ENCODE measurements at places on chromosomes 11 and 22.

GRCh38 chr11:66183494-66184048 lies 84.9 kb upstream of the RAB1B start:
- DNase-seq = no peak

GRCh38 chr22:40819599-40820140 lies 524 bp upstream of the SLC25A17 start:
- no peak for DNase-seq

DNA sequence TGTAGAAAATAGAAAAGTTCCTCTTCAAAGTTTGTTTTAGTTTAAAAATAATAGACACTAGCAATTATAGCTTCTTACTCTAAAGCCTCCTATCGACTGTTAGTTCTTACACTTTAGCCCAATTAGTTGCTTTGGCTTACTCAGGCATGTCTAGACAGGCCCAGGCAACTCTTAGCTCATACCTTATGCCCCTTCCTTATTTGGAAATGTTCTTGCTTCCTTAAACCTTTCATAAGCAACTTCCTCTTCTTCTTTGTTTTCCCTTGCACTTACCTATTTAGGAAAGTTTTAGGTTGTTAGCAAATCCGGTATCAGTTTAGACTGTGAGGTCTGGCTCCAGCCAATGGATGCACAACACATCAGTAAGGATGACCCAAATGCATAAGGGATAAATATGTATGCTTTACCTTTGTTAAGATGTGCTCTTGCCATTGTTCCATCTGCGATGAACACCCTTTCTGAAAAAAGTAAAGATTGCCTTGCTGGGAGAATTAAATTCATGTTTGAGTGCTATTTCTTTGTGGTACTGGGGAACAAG lies 1277.5 kb upstream of the CNTN5 start:
- no peak for DNase-seq

DNA sequence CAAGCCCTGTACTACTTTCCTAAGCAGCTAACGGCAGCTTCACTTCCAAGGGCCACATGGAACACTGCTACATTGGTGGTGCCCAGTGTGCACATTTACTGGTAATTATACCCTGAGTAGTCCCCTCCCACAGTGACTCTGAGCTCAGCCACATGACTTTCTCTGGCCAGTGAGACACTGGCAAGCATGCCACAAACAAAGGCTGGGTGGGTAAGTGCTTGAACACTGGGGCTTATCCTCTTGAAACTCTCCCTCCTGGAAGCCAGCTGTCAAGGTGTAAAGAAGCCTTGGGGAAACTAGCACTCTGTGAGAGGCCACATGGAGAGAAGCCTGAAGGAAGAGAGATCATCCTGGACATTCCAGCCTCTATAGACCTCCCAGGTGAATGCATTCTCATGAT lies 54.4 kb upstream of the DRD2 start:
- no peak for DNase-seq

DNA sequence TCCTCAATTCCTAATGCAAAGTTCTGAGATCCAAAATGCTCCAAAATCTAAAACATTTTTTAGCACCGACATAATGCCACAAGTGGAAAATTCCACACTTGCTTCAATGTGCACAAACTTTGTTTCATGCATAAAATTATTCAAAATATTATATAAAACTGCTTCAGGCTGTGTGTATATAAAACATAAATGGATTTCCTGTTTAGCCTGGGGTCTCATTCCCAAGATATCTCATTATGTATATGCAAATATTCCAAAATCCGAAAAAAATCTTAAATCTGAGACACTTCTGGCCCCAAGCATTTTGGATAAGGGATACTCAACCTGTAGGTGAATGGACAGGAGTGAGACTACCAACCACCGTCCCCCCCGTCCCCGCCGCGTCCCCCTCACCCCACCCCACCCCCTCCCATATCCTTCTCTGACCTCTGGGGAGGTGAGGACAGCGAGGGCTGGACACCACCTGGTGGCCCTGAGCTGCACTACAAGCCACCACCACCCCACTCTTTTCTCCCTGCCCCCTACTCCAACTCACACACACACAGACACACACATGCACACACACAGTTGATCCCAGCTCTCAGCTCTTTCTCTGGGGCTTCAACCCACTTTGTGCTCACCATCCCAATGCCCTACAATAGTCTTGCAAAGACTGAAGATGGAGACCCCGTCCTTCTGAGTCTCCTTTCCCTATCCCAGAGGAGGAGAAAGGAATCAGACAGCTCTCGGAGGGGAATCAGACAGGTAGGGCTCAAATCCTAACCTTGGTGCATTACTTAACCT lies 101.0 kb downstream of the PDE2A start:
- DNase-seq = no peak

GRCh38 chr11:42175203-42175602 lies 715.8 kb upstream of the LRRC4C start:
- DNase-seq = peak; percentile 83

DNA sequence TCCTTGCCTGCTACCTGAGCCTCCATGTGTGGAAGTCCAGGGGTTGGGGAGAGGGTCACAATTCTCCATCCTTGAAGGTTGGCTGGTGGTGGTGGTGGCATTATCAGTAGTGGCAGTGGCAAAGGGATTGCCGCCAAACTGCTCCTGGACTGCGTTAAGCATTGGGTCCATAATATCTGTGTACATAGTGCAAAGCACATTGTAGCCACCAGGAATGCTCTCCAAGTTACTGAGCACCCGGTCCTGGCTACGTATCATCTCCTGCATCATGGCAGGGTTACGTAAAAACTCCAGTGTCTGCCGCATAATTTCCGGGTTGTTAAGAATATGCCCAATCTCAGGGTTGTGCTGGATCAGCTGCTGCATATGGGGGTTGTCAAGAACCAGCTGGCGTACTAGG lies 1.2 kb downstream of the UBQLN3 start:
- no peak for DNase-seq

DNA sequence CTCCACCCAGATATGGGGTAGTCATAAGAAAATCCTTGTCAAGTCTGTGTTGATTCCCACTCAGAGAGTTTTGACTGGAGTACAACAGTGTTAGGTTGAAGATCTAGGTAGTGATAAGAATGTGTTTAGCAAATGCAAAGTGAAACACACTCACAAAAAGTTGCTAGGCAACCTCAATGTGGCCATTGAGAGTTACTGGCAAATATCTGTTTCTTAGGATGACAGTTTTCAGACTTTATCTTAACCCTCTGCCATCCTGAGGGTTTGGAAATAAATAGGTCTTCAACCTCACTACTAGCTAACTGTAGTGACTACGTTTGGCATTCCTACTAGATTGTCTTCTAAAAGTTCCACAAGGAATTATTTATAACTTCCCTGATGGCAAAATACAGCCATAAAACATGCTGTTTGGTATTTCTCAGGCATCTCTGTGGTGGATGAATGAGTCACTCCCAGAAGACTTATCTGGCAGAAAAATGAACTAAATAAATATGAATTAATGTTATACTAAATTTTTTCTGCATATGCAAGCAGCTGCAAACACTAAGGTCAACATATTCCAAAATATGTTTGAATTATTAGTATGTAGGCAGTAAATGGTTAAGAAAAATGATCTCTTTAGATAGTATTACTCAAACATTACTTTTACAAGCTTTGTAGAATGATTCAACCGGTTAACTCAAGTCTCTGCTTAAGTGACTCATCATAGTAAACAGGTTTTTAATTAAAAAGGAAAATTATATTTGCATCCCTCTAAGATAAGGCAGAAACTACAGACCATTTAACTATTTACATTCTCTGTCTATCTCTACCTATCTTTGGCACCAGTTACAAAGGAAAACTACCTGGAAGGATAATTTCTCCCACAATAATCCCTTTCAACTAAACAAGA lies 17.1 kb upstream of the SYTL2 start:
- peak; percentile 97 for DNase-seq

DNA sequence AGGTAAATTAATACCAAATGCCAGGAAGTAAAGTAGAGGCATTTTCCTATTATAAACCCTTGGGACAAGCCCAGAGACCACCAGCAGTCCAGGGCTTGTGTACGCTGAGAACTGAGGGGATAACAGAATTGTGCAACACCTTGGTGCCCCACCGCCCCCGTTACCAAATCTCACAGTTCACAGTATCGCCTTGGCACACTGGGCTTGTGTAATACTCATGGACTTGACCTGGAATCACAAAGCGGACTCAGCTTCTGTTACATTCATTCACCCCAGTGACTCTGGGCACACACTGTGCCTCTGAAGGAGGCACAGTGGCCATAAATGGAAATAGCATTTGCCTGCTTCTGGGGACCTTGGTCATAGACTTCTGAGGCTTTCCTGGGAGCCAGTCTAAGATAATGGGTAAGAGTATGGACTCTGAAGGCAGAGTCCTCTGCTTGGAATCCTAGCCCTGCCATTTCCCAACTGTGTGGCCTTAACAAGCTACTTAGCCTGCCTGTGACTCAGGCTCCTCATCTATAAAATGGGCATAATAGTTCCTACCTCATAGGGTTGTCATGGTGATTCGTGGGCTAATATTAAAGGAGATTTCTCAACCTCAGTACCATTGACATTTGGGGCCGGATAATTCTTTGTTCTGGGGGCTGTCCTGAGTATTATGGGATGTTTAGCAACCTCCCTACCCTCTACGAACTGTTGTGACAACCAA lies 53.7 kb downstream of the TIMP3 start:
- DNase-seq = no peak

GRCh38 chr11:124670732-124671131 lies 2.8 kb downstream of the SIAE start:
- DNase-seq = no peak

DNA sequence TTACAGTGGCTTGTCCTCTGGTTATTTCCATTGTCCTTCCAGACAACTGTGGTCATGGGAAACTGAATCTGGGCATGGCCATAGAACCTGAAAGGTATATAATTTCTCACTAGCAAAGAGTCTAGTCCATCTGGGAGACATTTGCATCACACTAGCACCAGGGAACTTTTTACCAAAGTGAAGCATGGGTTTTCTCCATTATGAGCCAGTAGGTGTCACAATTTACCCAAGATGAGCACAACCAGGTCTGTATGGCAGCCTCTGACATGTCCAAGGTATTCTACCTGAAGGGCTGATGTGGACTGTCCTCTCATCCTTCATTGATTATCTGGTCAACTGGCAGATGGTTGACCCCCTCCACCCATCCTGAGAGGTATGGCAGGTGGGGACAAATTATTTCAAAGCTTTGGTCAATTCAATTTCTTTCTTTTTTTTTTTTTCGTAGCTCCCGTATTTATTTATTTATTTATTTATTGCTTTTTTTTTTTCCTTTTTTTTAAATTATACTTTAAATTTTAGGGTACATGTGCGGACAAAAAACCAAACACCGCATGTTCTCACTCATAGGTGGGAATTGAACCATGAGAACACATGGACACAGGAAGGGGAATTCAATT lies 425.9 kb downstream of the TMEM135 start:
- no peak for DNase-seq

GRCh38 chr11:46305295-46305694 lies 27.8 kb downstream of the CREB3L1 start:
- no peak for DNase-seq
